Stimulated activated naive B cell treated with anti-CD40 and anti-IgM and Interleukin-4, amounts not matched to agents 10 μg/mL and 1 μg/mL and 100 μg/mL, for 72 hours (primary cell): ENCODE measurements at places on chromosomes 5 and 9.

DNA sequence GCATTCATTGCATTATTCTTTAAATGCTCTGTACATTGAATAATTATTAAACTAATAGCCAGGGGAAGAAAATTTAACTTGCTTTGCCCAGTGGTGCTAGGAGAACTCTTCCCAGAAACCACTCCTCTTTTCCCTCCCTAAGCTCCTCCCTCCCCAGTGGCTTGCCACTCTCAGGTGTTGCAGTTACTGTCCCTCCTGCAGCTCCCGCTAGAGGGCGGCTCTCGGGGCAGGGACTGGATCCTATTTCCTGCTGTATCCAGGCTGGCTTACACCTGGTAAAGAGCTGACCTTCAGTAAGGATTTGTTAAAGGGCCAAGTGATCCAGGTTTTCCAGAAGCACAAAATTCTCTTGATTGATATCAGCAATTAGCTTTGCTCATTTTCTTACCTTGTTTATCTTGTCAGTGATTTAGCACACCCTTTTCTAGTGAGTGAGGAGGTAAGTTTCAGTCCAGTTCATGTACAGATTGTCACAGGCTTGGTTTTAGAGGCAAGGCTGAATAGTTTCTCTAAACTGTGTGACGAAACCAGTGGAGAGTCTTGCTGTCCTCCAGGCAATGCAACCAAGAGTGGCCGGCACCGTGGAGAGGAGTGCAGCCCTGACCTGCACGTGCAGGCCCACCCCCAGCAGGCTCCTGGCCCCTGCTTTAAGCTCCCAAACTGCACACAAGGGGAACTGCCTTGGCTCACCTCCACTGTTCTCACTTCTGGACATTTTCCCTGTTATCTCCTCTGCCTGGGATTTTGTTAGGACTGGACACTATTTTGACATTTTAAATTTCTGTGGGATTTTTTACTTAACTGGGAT is 423.8 kb downstream of the SPOCK1 start:
- peak; percentile 2 for DNase-seq

DNA sequence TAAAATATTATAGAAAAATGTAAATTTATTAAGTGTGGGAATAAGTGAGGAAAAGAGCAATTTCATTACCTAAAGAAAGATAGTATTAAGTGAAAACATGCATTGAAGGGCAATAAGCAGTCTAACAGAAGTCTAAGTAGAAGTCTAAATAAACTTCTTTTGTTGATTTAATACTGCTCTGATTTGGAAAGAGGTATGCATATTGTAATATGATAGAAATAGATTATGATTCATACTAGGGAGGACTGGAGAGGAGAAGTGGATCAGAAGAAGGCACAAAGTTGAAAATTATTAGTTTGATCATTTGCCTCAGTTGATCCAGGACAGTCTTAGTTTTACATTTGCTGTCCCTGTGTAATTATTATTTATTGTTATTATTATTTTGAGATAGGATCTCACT is 6.6 kb upstream of the ERBIN start:
- no peak for DNase-seq

DNA sequence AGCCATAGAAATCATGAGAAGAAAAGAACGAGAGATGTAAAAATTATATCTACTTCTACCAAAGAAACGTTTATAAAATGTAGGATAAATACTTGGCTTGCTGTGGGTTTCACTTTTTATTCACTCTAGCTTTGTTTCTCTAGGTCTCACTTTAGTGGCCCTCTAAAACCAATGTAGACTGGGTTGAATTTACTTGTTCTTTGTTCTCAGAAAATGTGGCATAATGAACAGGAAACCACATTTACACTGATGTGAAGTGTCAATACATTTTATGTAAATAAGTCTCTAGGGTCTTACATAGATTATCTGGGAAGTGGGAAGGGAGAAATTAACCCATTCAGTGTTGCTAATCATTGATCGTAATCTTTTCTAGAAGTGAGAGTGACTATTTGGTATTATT is 58.9 kb downstream of the PLPPR1 start:
- DNase-seq = no peak

DNA sequence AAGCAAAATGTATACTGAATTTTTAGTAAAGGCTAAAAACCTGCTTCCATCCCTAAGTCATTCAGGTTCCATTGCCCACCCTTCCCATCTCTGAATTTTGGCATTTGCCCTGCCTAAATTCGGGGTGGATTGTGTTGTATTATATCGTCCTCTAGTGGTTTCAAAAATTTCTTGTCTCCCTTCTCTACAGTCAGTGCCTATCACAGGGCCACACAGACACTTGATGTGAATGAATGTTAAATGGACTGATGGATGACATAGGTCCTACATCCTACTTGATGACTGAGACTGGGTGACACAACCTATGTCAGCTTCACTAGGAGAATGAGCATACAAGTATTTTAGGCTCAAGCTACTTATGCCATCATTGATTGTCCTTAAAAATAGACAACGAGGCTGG is 45.6 kb upstream of the SLC30A5 start:
- no peak for DNase-seq

DNA sequence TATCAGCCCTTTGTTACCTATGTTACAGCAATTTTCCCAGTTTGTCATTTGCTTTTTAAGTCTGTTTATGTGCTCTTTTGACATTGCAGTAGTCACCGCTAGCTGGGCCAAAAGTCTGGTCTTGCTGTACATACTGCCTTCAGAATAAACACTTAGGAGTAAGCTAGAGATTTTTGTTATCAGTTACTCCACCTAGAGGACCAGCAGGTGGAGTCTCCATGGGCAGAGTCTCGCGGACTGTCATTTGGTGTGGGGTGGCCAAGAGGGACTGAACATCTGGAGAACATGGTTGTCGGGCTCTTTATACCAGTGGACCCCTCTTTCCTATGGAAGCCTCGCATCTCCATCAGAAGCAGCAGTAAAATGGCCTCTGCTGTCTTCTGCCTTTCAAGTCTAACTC is 10.8 kb upstream of the MGAT1 start:
- DNase-seq = no peak

- no peak for DNase-seq
These were observed 94.4 kb upstream of the IER5L start for GRCh38 chr9:129272348-129273025.

- peak; percentile 1 for DNase-seq
These were observed 1.1 kb downstream of the ATPSCKMT start for GRCh38 chr5:10248378-10249260.

DNA sequence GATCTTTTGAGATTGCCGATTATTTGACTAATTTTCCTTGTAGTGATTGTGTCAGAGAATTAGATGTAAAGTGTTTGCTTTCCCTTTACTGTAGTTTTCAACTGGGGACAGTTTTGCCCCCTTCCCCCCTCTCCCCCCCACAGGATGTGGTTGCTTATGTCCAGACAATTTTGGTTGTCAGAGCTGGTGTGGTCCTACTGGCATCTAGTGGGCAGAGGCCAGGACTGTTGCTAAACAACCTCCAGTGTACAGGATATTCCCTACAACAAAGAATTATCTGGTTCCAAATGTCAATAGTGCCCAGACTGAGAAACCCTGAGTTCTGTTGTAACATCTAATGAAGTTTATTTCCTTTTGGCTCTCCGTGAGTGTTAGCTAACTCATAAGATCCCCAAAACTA is 20.0 kb downstream of the TMEFF1 start:
- no peak for DNase-seq

DNA sequence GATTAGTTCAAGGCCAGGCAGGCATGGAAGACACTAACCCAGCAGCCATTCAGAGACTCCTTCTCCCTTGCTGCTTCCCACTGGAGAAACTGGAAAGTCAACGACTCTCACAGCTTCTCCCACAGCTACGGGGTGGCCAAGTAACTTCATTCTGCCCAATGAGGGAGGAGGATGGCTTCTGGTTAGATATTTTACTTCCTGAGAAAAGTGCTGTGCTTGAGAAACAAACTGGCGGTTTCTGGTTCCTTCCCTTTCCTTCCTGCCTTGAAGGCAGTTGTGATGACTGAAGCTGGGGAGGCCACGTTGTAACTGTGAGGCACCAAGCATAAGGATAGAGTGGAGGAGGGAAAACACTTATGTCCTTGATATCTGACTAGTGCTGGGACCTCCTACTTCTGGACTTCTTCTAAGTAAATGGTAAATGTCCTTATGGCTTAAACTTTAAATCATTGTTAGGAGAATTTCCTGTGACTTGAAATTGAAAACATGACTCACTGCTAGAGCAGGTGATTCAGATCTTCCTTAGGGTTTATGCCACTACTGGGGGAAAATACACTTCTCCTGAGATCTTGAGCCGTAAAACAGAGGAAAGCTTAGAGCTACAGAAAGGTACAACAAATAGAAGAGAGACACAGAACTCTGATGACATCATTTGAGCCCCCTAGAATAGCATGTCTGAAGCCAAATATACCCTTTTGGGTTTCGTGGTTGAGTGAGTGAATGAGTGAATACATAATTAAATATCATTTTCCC is 3.1 kb upstream of the GNPDA1 start:
- peak; percentile 26 for DNase-seq

DNA sequence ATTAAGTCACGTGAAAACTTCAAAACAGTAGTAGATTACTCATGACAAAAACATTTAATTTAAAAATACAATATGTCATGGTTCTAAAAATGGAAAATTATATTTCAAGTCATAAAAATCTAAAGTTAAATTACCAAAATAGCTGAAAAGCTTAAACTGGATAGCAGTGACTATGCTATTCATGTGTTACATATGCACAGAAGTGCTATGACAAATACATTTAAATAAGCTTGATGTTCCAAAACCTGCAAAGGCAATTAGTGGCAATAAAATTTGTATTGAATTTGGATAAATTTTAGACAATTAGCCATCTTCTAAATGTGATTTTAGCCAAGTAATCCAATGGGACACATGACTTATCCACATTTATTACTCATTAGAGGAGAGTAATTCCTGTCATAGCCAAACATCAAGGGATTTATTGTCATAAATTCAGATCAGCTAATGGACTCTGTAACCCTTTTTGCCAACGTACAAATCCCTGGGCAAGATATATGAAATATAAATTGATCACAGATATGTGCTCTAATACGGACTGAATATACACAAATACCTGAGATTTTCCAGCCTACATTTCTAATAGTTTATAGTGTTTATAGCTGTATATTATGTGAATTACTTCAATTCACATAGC is 419.4 kb downstream of the ISL1 start:
- no peak for DNase-seq

DNA sequence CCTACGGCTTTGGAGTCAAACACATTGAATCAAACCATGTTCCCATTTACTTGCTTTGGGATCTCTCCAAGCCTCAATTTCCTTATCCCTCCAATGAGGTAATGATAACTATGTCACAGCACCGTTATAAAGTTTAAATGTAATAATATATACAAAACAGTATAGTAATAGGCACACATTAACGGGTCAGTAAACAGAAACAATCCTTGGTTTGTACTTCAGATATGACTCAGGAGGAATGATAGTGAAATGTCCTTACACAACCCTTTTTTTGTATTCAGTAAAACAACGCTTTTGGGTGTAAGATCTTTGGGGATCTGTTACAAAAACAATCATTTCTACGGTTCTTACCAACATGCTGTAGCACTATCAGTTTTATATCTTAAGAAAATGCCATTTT is 178.5 kb upstream of the GNA14 start:
- no peak for DNase-seq

- DNase-seq = no peak
These were observed 67.5 kb upstream of the MAMDC2 start for GRCh38 chr9:69976152-69976551.

- no peak for DNase-seq
These were observed 51.9 kb upstream of the PPP1R2B start for GRCh38 chr5:156798201-156798600.

- no peak for DNase-seq
These were observed 3.3 kb upstream of the CDC20B start for GRCh38 chr5:55176176-55176818.

- DNase-seq = no peak
These were observed 17.4 kb downstream of the DNAJA1 start for GRCh38 chr9:33042473-33042872.

GRCh38 chr5:65815161-65815560 is 93.2 kb downstream of the NLN start:
- DNase-seq = no peak

GRCh38 chr5:33939556-33940262 is 3.5 kb downstream of the RXFP3 start:
- DNase-seq = no peak

GRCh38 chr5:102536323-102536928 is 37.6 kb upstream of the SLCO6A1 start:
- DNase-seq = no peak

DNA sequence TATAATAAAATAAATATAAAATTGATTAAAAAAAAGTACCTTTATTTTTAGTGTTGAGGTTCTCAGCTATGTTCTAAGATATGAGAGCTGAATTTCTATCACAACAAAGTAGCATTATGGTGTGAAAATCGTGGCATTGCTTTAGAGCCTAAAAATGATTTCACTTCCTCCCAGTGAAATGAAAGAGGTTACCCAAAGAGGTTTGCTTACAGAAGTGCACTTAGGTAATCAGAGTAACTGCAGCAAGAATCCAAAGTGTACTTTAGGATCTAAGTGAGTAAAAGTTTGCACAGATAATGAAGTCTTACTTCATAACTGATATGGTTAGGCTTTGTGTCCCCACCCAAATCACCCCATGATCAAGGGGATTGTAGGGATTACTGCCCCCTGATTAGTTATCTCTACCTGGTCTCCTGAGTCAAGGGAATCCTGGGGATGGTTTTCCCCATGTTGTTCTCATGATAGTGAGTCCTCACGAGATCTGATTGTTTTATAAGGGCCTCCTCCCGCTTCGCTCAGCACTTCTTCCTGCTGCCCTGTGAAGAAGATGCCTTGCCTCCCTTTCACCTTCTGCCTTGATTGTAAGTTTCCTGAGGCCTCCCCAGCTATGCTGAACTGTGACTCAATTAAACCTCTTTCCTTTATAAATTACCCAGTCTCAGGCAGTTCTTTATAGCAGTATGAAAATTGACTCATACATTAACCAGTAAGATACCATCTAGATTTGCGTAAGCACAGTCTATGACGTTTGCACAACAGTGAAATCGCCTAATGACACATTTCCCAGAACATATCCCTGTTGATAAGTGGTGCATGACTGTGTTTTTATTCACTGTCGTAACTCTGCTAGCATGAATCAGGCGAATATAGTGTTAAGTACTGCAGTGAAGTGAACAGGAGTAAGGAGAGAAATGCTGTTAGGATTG is 40.3 kb upstream of the LRRC70 start:
- no peak for DNase-seq

- DNase-seq = no peak
These were observed 40.1 kb upstream of the BICD2 start for GRCh38 chr9:92804727-92805126.

DNA sequence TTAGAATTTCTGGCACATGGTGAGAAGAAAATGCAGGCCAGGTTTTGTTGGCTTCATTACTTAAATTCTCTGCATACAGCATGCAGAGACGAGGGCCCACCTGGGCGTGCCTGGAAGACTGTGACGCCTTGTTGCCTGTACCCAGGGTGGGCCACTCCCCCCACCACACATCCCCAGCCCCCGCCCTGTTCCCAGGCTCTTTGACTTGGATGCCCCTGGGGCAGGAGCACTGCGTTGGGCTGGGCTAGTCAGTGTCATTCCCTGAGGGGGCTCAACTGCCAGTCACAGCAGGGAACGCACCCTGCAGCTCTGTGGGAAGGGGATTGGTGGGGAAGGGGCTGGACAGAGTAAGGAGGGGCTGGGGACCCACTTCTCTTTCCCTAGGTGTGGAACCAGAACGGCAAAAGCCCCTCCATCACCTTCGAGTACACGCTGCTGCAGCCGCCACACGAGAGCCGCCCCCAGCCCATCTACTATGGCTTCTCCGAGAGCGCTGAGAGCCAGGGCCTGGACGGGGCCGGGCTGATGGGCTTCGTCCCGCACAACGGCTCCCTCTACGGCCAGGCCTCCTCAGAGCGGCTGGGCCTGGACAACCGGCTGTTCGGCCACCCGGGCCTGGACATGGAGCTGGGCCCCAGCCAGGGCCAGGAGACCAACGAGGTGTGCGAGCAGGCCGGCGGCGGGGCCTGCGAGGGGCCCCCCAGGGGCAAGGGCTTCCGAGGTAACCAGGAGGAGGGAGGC is 19.6 kb downstream of the ADAMTSL2 start:
- no peak for DNase-seq
